Right ventricle myocardium inferior (tissue), 1 donor: ENCODE measurements at places on chromosomes 1 and 21. TPM values are rescaled to one million over a fixed set of nuclear protein-coding genes. Genes with fewer than 3 reads are reported as not detected.

Gene OR2T29
- not detected for total RNA-seq

Gene NBPF4
- total RNA-seq = not detected

Gene LCE3D
- not detected for total RNA-seq

Gene ERICH3
- not detected for total RNA-seq

Gene ASAP3
- total RNA-seq = 44.3 TPM

Gene HSD11B1
- 4.3 TPM for total RNA-seq

Gene SPATA1
- total RNA-seq = 0.92 TPM

Gene NPR1
- total RNA-seq = 14.6 TPM

Gene FCRL4
- not detected for total RNA-seq

Gene SPRR5
- total RNA-seq = not detected
